Suprapubic skin (tissue), 4 donors: ENCODE measurements at places on chromosomes 3 and 15.
A peak's percentile ranks its signal among the peaks of the same experiment; 100 is the strongest.

- H3K27me3 ChIP-seq = no peaks in the 10 kb centered on the region
Observed at GRCh38 chr15:66825139-66825538, 123.1 kb downstream of the SMAD6 start.

- H3K4me3 ChIP-seq = peak overlapping the region; percentile 93
- no peaks in the 10 kb centered on the region for H3K36me3 ChIP-seq
- peak overlapping the region; percentile 87 for H3K27ac ChIP-seq
- no peaks in the 10 kb centered on the region for H3K27me3 ChIP-seq
Observed at GRCh38 chr3:107523289-107523538, 452 bp downstream of the BBX start.

DNA sequence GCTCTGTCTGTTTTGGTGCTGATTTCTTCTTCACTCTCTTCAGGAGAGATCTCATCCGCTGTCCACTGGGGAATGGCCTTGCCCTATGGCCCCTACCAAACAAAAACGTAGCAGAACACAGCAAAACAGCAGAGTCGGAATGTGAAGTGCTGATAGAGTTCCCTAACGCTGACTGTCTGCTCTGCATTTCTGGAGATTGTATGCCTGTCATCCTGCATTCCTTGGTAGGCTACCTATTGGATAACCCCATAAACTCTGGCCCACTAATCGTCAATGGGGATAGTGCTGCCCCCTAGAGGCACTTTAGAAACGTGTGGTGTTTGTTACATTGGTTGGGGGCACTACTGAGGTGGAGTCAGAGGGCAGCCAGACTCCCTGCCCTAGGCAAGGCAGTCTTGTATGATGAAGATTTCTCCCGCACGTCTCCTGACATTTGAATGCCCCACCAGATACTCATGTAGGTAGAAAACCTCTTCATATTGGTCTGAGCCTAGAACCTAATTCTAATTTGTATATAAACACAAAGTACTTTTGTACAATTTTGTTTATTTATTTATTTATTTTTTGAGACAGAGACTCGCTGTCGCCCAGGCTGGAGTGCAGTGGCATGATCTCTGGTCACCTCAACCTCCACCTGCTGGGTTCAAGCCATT is 15.6 kb upstream of the MAGEF1 start:
- no peak for DNase-seq
- H3K27me3 ChIP-seq = no peaks in the 10 kb centered on the region
- H3K27ac ChIP-seq = no peak overlapping the region
- peaks cover 6% of the 10 kb centered on the region for H3K4me1 ChIP-seq
- no peaks in the 10 kb centered on the region for H3K36me3 ChIP-seq

GRCh38 chr3:104447681-104448080 is 919.0 kb upstream of the ALCAM start:
- no peaks in the 10 kb centered on the region for H3K4me1 ChIP-seq
- H3K4me3 ChIP-seq = no peak overlapping the region
- no peak overlapping the region for H3K27ac ChIP-seq

- peaks cover 8% of the 10 kb centered on the region for H3K4me1 ChIP-seq
- H3K4me3 ChIP-seq = no peak overlapping the region
- no peak for DNase-seq
- H3K27ac ChIP-seq = no peak overlapping the region
Observed at GRCh38 chr15:88985547-88986393, 72.6 kb upstream of the MFGE8 start.

GRCh38 chr15:88098361-88098760 is 158.2 kb downstream of the NTRK3 start:
- no peak for DNase-seq
- no peaks in the 10 kb centered on the region for H3K27me3 ChIP-seq
- no peaks in the 10 kb centered on the region for H3K4me1 ChIP-seq
- H3K27ac ChIP-seq = no peak overlapping the region
- H3K36me3 ChIP-seq = no peaks in the 10 kb centered on the region
- no peak overlapping the region for H3K4me3 ChIP-seq

GRCh38 chr3:175940243-175940642 is 1081.1 kb downstream of the NAALADL2 start:
- no peak overlapping the region for H3K4me3 ChIP-seq
- H3K27me3 ChIP-seq = no peaks in the 10 kb centered on the region
- H3K27ac ChIP-seq = no peak overlapping the region
- no peak for DNase-seq

- H3K27me3 ChIP-seq = no peaks in the 10 kb centered on the region
- H3K27ac ChIP-seq = no peak overlapping the region
- no peak overlapping the region for H3K4me3 ChIP-seq
Observed at GRCh38 chr3:175489406-175489805, 630.3 kb downstream of the NAALADL2 start.
